CD4-positive, alpha-beta T cell treated with Interleukin-12 subunit alpha and Interleukin-12 subunit beta, for 1 hour (primary cell): ENCODE measurements at places on chromosomes 5 and 9.

- no peak for DNase-seq
Measured at GRCh38 chr5:11037941-11038340, 276.9 kb upstream of the DAP start.

DNA sequence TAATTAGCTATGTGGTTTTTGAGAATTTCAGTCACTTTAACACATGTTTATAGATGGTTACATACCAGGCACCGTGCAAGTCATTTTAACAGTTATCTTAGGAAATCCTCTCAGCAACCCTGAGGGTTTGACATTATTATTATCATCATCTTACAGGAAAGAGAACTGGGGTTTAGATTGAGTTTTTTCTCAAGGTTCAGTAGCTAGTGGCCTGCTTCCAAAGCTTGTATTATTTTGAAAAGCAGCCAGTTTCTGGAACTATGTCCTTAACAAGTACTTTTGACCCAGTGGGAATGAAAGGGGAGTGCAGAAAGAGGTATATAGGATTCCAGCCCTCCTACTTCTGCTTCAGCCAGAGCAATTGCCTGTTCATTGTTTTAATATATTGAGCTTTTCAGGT, 157.5 kb downstream of the COMMD10 start:
- no peak for DNase-seq

- no peak for DNase-seq
Measured at GRCh38 chr9:134556531-134557068, 85.0 kb upstream of the COL5A1 start.

DNA sequence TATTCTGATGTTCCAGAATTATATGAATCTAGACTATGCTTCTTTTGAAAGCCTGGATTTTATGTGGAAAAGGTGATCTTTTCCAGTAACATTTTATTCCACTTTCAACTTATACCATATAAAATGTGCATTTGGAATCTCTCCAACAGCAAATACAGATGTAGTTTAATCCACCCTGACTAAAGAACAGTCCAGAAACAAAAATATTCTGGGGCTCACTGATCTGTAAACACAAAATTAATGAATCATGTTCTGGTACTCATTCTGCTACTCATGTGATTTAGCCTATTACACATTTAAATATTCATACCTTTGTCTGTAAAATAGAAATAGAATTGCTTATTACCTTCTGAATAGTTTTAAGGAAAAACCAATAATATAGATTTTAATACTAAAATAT, 125.8 kb downstream of the ARRDC3 start:
- DNase-seq: no peak

DNA sequence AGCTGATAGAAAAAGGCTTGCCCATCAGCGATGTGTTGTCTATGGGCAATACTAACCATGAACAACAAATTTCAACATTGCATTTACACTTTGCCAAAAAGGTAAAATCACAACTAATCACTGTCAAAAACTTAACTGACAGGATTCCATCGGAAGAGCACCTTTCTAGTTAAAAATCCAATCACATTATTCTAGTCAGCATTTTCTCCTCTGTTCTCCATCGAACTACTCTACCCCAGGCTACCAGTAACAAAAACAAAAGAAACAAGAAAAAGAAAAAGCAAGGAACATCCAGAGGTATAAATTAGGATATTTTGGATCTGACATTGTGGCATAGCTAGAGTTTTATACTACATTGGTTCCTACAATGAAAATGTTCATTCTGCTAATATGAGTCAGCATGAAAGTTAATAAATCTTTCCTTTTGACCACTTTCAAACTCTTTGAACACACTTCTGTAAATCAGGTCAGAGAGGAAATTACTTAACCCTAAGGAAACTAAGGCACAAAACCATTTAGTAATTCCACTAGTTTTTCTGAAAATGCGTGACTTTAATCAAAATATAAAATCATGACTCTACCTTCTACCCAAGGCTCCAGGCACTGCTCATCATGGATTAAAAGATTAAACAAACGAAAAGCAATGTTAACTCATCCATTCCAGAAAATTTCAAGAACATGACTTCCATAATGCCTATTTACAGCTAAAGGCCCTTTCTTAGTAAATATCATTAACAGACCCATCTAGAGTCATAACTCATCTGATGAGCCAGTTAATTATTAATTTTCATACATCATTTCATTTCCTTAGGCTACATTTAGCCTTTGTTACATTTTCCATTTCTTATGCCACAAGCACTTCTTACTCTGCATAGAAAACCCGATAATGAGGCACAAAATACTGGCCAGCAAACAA, 10.2 kb downstream of the GLIS3 start:
- DNase-seq: no peak

DNA sequence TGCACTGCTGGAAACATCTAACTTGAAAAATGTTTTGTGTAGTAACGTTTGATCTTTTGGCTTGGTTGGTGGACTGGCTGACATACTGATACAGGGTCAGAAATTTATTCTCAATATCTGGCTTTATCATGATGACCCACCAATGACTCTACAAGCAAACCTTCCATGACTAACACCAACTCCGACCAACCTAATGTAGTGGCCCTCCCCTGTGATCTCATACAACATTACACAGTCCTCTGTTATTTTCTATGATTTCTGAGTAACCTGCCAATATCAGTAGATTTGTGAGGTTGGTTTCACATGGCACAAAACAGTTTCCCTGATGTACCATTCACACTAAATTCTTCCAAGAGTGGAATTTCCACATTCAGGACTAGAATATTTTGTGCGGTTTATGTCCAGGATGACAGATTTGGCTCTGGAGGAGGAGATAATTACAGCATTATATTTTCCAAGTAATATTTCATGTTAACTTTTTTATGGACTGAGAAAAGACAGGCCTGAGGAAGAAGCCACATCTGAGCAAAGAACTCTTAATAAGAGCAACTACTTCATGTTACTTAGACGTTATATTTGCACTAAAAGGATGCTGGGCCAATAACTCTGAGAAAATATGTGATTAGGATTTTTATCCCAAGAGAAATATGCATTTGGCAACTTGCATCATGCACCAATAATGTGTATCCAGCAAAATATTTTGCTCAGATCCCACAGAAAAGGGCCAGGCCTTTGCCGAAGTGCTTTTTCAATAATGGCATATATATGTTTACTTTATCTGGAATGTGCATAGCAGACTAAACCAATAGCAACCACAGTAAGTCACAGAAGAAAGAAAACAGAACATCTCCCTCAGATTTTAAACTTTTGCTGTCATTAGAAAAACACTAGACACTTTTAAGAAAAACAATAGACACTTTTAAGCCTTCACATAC, 273.4 kb downstream of the KCNN2 start:
- no peak for DNase-seq

DNA sequence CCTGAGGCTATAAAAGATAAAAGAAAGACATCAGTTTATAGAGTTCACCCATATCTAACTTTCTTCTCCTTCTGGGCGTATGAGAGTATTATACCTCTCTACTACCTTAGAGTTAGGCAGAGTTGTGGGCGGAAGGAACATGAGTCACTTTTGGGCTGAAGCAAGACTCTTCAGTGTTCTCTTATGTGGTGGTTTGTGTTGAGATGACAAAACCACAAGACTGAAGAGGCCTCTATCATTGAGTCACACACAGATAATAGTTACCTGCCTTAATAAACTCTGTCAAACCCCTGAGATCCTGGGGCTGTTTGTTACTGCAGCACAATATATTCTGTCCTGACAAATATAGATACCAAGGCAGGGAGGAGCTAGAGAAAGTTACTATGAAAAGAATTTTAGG, 184.2 kb downstream of the EFNA5 start:
- peak; percentile 59 for DNase-seq

DNA sequence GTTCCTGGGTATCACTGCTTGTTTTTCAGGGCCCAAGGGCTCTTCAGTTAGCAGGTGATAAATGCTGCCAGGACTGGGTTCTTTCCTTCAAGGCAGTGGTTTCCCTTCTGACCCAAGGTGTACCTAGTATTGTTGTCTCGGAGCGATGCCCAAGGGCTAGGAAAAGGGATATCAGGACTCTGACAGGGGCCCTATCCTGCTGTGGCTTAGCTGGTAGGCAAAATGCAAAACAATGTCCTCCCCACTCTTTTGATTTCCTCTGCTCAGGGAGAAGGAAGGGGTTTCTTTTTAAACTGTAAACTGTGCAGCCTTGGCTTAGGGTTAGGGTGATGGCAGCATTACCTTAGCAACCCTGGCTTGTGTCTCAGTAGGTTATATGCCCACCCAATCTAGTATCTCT, 508.8 kb upstream of the CTNND2 start:
- DNase-seq: no peak

DNA sequence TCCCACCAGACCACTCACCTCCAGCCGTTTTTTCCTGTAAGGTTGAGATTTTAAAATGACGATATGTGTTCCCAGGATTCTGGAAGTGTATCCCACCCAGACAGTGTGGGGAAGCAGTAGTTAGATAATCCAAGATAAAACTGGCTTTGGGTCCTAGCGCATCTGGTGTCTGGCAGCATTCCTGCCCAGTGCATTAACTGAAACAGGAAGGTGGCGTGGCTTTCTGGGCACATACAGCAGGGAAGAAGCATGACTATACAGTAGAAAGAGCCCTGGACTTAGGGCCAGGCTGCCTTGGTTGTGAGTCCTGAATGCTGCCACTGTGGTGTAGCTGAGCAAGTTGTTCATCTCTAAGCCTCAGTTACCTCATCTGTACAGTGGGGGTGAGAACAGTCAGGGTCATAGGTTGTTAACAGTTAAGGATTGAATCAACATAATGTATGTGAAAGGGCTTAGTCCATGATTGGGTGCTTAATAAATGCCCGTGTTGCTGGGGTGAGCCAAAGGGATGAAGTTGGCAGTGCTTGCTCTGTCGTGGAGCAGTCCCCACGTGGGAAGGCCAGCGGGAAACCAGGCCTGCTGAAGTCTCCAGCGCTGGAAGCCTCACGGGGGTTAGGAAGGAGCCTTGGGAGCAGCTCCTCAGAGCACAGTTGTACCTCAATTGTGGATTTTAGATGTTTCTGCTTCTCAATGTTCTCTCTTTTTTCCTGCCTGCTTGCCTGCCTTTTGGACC, 18.0 kb downstream of the CLTA start:
- no peak for DNase-seq

DNA sequence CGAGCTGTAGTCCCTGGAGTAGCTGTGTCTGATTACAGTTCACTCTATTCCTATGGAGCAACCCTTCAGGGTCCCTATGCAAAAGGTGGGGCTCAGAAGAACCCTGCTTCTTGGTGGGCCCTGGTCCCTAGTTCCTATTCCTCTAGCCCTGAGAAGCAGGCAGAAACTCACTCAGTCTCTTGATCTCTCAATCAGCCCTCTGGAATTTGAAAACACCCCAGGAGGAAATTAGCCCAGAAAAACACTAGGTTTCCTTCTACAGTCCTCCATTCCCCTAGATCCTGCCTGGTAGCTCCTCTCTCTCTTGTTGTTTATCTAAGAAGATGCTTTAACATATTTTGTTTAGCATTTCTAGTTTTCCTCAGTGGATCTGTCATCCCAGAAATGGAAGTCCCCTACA, 7.6 kb downstream of the RGS3 start:
- DNase-seq: no peak
